ENCODE measurements at places on chromosomes 6 and 20.

DNA sequence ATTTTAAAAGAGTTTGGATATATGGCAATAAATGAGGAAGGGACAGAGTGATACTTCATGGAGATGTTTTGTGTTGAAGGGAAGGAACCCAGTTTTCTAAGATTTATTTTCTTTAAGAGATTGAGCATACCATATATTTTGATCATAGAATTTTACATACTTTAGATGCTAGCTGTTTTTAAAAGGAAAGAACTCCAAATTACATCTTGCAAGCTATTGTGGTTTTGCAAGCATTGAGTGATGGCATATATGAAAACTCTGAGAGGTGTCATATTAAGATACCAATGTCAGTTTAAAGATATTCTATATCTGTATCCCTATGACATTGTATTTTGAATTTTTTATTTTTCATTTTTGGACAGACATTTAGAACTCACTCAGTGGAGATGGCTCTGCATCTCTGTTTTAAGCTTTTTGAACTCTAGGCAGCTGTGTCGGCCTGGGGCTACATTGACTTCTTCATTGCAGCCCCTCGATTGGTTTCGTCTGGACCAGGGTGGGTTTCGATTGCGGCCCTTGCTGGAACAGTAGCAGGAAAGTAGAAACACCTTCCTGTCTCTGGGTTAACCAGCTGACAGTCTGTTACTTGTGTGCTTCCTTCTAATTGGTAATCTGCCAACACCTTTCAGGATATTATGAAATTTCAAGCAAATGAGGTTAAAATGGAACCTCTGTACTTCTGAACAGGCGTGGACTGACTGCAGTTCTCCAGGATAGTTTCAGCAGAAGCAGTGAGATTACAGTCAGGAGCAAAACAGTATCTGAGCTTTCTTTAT lies 14.0 kb downstream of the IGF2R start:
- no peak for DNase-seq

- DNase-seq = no peak
These were observed 636.9 kb downstream of the MMUT start for GRCh38 chr6:48826152-48826515.

- DNase-seq = no peak
These were observed 350.1 kb upstream of the HSF2 start for GRCh38 chr6:122049341-122049740.

- no peak for DNase-seq
These were observed 336.0 kb downstream of the QKI start for GRCh38 chr6:163750431-163751031.

DNA sequence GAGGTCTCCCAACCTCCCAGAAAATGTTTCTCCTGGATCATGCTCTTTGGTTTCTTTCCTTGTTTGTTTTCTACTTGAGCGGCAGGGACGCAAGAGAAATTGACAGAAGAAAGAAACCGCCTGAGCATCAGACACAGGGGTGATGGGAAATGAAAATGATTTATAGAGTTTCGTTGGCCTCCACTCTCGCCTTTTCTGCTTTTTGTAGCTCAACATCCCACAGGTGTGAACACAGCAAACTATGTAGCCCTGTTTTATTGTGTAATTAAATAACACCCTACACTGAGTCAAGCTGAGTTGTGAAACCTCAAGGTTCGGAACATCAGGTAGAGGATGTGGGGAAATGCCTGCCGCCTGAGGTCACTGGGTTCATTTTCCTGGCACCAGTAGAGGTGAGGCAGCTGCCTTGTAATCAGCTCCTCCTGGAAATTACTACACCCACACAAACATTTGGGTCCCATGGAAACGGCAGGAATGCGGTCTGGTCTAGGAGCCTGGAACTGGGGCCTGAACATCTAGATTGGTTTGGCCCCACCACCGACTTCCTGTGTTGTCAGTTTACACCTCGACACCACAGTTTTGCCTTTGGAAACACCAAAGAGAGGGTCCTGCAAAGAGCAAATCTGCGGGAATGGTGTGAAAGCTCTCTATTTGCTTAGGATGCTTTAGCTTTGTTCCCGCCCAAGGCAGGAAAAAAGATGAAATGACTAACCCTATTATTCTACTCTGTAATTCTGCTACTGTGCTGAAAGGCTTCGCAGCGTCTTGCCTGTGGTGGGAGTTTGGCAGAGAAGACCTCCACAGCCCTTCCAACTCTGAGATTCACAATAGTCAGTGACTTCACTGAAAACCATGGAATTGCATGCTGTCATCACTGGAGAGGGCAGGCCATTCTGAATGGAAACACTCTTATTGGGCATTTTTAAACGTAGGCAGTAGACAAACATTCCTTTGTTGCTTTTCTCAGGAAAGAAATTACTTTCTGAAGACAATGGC lies 53.0 kb downstream of the ADAT2 start:
- DNase-seq = no peak

DNA sequence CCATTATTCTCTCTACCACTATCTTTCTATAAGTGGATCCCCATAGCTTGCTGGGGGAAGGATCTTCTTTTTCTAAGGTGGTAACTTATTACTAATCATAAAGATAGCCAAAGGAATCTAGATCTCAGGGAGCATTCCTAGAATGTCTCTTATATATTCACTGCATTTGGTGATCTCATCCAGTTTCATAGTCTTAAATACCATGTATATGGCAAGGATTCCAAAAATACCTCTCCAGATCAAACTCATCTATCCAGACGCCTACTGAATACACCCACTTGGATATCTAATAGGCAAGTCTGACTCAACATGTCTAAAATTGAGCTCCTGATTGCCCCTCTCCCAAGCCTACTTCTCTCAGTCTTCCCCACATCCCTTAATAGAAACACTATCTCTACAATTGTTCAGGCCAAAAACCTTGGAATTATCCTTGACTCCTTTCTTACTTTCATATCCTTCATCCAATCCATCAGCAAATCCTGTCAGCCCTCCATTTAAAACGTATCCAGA lies 264.4 kb downstream of the HACE1 start:
- DNase-seq = no peak

DNA sequence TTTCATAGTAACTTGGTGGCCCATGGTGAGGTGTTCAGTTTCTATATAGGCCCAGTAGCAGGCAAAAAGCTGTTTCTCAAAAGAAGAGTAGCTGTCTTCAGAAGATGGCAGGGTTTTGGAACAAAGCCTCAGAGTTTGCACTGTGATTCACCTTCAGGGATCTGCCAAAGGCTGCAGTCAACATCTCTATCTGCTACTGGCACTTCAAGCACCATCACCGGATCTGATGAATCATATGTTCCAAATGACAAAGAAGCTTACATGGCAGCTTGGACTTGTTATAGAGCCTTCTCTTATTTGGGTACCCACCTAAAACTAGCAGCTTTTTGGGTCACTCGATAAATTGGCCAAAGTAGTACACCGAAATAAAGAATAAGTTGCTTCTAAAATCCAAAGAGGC lies 39.5 kb downstream of the PKIB start:
- DNase-seq = no peak

DNA sequence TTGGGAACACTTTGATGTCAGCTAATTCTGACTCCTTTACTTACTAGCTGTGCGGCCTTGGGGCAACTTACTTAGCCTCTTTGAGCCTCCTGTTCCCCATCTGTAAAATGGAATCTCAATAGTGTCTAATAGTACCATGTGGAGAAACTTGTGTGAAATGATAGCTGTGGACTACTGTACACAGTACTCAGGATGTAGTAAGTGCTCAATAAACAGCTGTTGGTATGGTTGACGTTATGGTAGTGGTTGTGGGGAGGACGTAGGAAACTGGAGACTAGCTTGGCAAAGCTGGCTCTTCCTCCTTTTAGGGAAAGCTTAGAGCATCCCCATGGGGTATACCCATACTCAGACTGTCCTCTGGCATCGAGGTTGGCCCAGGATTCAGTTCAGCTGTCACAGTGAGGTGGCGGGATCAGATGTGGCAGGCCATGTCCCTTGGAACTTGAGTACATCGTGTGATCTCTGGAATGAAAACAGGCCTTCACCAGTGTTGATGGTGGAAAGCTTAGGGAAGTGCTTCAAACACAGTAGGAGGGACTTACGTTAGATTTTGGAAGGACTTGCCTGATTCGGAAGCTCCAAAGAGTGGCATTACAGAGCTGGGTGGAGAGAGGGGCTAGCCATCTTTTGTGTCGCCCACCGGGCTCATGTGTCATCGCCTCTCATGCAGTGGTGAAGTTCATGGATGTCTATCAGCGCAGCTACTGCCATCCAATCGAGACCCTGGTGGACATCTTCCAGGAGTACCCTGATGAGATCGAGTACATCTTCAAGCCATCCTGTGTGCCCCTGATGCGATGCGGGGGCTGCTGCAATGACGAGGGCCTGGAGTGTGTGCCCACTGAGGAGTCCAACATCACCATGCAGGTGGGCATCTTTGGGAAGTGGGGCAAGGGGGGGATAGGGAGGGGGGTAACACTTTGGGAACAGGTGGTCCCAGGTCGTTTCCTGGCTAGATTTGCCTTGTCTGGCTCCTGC lies 7.1 kb downstream of the VEGFA start:
- no peak for DNase-seq

GRCh38 chr6:28141500-28142329 lies at the start of gene ZKSCAN8:
ZKSCAN8 (plus strand) TSS chr6:28141883; CDS start chr6:28148408, 6,525 bp downstream.
- DNase-seq = peak; percentile 74

- DNase-seq = no peak
These were observed 5.7 kb downstream of the SPEF1 start for GRCh38 chr20:3775457-3776108.

DNA sequence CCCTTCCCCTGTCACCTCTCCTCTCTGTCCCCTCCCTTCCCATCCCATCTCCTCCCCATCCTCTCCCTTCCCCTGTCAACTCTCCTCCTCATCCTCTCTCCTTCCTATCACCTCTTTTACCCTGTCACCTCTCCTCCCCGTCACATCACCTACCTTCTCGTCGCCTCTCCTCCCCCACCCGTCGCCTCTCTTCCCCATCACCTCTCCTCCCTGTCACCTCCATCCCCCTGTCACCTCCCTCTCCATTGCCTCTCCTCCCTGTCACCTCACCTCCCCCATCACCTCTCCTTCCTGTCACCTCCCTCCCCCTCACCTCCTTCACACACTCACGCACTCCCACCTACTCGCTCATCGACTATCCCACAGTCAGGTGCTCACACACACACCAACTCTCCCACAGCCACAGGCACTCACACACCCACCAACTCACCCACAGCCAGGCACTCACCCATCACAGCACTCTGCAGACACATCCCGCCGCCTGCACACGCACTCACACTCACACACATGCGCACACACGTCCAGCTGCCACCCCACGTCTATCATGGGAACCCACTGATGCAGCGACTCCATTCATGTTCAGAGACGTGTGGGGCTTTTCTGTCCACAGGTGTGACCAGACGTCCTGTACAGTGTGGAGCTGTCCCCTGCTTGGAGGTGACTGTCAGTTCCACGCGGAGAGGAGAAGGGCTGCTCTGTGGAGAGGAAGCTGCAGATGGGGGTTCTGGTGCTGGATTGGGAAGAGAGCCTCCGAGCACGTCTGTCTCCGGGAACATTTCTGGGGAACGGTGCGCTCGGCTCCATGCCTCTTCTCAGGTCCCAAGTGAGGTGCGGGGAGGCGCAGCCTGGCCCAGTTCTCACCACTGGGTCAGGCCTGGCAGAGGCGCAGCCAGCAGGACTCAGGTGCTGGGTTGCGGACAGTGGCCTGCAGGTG lies 184.3 kb downstream of the TTLL2 start:
- DNase-seq = no peak

GRCh38 chr20:41111578-41111951 lies 25.8 kb upstream of the PLCG1 start:
- no peak for DNase-seq

GRCh38 chr6:19210849-19211590 lies 626.1 kb upstream of the ID4 start:
- peak; percentile 9 for DNase-seq

GRCh38 chr20:14178952-14179351 lies 158.5 kb downstream of the FLRT3 start:
- DNase-seq = no peak

GRCh38 chr6:97645757-97646156 lies 362.7 kb upstream of the MMS22L start:
- DNase-seq = no peak

GRCh38 chr20:44743916-44744655 lies 1.6 kb upstream of the KCNK15 start:
- no peak for DNase-seq

DNA sequence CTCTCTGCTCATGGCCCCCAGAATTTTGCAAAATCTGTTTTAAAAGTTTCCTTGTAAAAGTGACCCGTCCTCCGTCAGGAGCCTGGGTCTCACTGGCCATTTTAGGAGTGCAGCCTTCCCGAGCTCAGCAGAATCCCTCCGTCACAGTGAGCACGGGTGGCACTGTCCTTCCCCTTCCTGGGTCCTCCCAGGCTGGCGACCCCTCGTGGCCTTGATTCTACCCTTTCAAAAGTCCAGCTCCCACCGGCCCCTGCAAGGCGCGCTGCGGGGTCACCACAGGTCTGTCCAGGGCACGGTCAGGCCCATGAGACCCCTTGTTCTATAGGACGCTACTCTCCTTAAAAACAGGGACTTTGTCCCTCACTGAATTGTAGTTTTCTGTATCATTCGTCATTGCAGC lies 112.7 kb downstream of the PSMB1 start:
- no peak for DNase-seq

GRCh38 chr20:62269378-62269777 lies 31.1 kb downstream of the OSBPL2 start:
- no peak for DNase-seq

- no peak for DNase-seq
These were observed 23.5 kb upstream of the CCN6 start for GRCh38 chr6:112030206-112030960.

DNA sequence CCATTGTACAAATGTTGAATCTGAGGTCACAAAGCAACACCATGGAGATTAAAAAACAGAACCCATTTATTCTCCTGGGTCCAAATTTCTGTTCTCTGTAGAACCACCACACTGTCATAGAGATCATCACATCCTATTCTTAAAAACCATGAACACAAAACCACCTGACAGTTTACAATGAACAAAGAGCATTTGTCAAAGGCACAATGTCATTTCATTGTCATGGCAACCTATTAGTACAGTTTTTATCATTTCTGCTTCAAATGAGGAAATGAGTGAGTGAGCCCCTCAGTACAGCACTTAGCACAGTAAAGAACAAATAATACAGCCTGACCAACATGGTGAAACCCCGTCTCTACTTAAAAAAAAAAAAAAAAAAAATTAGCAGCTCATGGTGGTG lies 23.1 kb upstream of the LAMP5 start:
- DNase-seq = no peak

DNA sequence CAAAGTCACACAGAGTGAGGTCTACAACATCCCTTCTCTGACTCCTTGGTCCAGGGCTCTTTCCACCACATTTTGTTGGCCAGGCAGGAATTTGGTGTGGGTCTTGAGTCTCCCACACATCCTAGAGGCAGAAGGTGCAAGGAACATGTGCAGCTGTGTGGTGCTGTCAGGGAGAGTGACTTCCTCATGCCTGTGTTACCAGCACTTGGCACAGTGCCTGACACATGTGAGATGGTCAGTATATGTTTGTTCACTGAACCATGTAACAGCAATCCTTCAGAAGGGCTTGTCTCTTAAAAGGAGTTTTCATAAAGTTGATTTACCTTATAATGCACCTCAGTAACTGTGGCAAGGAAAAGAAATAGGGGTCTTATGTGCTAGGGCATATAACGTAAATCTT lies 168.5 kb downstream of the CDC5L start:
- no peak for DNase-seq

Data from thymus (tissue), 14 donors.